ENCODE measurements at places on chromosomes 3 and 15.

GRCh38 chr3:11996480-11996879 lies 7.7 kb upstream of the SYN2 start:
- no peak for DNase-seq

DNA sequence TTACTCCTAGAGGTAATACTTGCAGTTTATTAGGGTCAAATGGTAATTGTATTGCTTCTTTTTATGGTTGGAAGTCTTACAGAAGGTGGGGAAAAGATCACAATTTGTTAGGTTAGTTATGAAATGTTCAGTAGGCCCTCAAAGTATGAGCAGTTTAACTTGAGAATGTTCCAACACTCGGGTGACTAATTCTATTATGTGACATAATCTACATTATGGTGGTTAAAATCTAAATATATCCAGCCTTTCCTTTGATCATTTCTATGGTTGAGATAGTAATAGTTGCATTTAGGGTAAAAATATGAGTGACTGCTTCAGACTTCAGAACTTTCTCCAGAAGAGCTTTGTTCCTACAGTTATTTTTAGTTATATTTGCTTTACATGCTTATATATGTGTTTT lies 19.6 kb upstream of the FBXO22 start:
- peak; percentile 69 for DNase-seq

DNA sequence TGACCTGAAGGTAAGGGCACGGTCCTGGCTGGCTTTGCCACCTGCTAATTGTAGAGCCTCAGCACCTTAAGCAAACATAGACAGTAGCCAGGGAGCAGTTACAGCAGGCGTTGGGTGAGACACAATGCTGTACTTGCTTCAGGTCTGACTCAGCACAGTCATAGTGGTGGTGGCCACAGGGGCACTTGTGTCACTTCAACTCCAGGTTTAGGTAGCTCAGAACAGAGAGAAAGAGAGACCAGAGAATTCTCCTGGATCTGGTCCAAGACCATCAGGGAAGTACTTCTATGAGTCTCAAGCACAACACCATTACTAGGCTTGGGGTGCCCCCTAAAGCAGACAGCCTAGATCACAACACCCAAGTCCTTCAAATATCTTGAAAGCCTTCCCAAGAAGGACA lies 204.4 kb downstream of the OTOL1 start:
- DNase-seq, result no peak

DNA sequence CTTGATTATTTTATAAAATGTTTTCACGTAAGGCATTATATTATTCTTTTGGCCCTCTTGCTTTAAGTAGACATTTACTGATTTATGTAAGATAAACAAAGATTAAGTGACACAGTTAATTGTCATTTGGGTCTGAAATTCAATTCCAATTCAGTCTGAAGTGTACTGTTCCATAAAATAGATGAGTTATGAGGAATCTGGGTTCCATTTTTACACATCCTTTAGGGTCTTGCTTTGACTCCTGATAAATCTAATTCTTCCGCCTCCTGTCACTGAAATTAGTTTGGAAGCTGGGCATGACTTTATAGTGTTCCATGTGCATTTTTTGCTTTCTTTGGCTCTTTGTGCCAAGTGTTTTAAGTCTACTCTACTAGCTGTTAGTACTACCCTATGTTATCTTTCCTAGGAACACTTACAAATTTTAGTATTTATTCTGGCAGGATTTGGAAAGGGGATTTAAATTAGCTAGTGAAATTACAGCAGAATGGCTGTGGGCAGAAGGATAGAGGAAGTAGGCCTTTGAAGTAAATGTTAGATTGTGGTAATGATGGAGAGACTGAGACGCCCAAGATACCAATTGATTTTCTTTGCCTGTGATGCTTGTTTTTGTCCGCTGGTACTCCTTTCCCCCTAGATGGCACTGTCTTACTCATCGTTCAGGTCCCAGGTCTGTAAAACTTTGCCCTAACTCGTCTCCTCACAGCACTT lies 14.3 kb downstream of the ARL8B start:
- peak; percentile 19 for DNase-seq
